ENCODE measurements at places on chromosomes 3 and 15. TPM values are rescaled to one million over a fixed set of nuclear protein-coding genes. Genes with fewer than 3 reads are reported as not detected.
A peak's percentile ranks its signal among the peaks of the same experiment; 100 is the strongest.

- DNase-seq: no peak
- H3K4me1 ChIP-seq: no peaks in the 10 kb centered on the region
- H3K4me3 ChIP-seq: no peak overlapping the region
- H3K27me3 ChIP-seq: peaks cover 2% of the 10 kb centered on the region
Observed at GRCh38 chr3:131396170-131396569, 14.6 kb downstream of the NUDT16 start.

Gene SLC9C1
- not detected for total RNA-seq

- DNase-seq: no peak
- H3K27ac ChIP-seq: no peak overlapping the region
- H3K4me3 ChIP-seq: no peak overlapping the region
- peaks cover 4% of the 10 kb centered on the region for H3K36me3 ChIP-seq
Observed at GRCh38 chr15:85002517-85002916, 20.9 kb downstream of the PDE8A start.

DNA sequence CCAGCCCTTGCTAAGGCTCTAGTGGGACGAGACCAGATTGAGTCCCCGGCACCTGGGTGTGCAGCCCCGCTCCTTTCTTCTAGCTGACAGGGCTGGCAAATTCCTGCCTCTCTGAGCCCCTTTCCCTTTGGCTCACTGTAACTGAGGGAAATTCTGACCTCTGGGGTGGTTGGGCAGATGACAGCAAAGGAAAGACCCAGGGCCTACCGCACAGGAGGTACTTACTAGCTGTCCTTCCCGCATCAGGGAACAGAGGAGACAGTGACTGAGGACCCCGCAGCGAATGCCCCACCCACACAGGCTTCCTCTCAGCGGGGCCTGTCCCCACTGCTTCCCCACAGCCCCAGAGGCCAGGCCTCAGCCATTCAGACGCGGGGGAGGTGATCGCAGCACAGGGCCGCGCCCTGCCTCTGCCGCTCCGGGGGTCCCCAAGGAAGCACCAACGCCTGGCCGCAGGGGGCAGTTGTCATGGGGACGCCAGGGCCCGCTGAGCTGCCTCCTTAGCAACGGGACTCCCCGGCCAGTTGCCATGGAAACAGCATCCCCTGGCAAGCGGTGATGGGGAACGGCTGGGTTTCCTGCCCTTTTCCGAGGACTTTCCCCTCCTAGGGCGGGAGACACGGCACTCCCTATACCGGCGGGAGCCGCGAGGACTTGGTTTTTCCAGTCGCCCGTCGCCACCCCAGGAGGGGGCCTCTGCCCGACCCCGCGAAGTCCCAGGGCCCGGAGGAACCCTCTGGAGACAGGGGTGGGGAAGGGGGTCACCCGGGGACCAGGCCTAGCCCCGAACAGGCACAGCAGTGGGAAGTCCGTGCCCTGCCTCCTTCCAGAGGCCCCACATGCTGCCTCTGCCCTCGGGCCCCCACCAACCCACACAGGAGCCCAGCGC, 50.1 kb downstream of the HCN4 start:
- H3K4me3 ChIP-seq: no peak overlapping the region
- H3K4me1 ChIP-seq: peaks cover 3% of the 10 kb centered on the region
- DNase-seq: no peak
- no peak overlapping the region for H3K27ac ChIP-seq

- H3K27me3 ChIP-seq: peaks cover 13% of the 10 kb centered on the region
- no peak overlapping the region for H3K27ac ChIP-seq
- DNase-seq: no peak
- no peaks in the 10 kb centered on the region for H3K36me3 ChIP-seq
- no peak overlapping the region for H3K4me3 ChIP-seq
Observed at GRCh38 chr15:68982976-68983563, 31.4 kb upstream of the NOX5 start.

- H3K27me3 ChIP-seq: peaks cover 18% of the 10 kb centered on the region
- H3K4me3 ChIP-seq: no peak overlapping the region
- no peak overlapping the region for H3K27ac ChIP-seq
- H3K4me1 ChIP-seq: peaks cover 3% of the 10 kb centered on the region
- no peak for DNase-seq
Observed at GRCh38 chr3:133849346-133849745, 43.7 kb downstream of the SRPRB start.

DNA sequence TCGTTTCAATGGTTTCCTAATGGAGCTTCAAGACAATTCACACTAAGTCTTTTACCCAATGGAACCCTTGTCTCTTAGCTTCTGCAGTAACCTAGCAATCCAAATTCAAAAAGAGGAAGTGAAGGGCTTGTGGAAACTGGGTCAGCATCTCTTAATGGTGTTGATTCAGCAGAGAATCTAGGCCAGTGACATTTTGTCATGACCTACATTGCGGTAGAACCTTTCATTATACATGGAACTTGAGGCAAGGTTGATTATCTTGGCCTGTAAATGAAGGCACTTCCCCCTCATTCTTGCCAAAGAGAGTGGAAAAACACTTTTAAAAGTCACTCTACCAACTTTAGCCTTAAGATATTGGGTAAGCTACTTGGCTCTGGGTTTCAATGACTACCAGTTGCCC, 42.8 kb downstream of the C2CD4B start:
- no peak overlapping the region for H3K27ac ChIP-seq
- H3K36me3 ChIP-seq: peaks cover 3% of the 10 kb centered on the region
- H3K27me3 ChIP-seq: no peaks in the 10 kb centered on the region
- no peak overlapping the region for H3K4me3 ChIP-seq
- peaks cover 31% of the 10 kb centered on the region for H3K4me1 ChIP-seq

- peak overlapping the region; percentile 81 for H3K27ac ChIP-seq
- peaks cover 49% of the 10 kb centered on the region for H3K4me1 ChIP-seq
- peak overlapping the region; percentile 72 for H3K4me3 ChIP-seq
- DNase-seq: no peak
Observed at GRCh38 chr15:91422797-91423196, 322.7 kb downstream of the SV2B start.

DNA sequence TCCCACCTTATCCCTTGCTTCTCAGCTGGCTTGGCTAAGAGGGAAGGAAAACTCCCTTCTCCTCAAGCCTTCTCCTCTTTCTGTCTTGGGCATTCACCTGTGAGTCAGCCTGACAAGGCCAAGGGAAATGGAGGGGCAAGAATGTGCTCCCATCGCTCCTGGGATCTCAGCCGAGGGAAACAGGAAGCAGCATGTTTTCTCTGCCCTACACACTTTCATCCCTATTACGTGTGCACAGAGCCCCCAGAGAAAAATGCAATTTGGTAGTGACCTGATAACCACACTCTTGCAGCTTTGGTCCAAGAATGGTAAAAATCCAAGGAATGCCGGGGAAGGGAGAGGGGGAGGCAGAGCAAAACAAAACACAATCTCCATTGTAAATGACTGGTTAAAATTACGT, 32.9 kb upstream of the MTMR10 start:
- no peak overlapping the region for H3K27ac ChIP-seq
- no peak for DNase-seq
- peaks cover 4% of the 10 kb centered on the region for H3K36me3 ChIP-seq
- peaks cover 7% of the 10 kb centered on the region for H3K4me1 ChIP-seq

DNA sequence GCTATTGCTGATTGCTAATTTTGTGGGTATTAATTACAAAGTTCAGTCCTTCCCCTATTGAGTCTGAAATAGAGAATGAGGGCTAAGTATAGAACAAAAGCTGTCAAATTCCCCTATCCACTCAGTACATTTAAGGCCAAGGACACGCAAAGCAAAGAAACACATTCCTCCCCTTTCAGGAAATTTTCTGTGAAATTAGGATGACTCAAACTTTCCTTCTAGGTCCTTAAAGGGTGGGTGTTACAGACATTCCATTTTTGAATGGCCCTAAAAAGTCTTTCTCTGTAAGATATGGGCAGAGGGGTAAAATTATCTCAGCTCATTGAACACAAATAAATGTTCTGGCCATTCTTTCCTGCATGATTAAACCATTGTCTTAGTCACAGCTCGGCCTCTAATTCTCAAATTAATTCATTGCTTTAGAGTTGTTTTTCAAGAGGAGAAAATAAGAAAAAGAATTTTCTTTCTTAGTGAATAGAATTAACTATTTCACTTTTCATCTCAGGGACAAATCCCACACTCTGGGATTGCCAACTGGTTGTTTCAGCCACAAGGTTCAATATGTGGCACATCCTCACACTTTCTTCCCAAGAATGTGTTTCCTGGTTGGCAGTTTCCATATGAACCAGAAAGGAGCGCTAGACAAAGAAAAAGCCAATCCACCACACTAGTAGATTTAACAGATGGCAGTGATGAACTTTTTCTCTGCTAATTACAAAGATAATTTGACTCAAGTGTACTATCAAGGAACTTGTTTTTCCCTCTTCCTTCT, 424.1 kb downstream of the ZNF385D start:
- H3K27me3 ChIP-seq: no peaks in the 10 kb centered on the region
- no peaks in the 10 kb centered on the region for H3K36me3 ChIP-seq
- H3K4me3 ChIP-seq: no peak overlapping the region
- DNase-seq: no peak
- no peak overlapping the region for H3K27ac ChIP-seq
- H3K4me1 ChIP-seq: peaks cover 1% of the 10 kb centered on the region

DNA sequence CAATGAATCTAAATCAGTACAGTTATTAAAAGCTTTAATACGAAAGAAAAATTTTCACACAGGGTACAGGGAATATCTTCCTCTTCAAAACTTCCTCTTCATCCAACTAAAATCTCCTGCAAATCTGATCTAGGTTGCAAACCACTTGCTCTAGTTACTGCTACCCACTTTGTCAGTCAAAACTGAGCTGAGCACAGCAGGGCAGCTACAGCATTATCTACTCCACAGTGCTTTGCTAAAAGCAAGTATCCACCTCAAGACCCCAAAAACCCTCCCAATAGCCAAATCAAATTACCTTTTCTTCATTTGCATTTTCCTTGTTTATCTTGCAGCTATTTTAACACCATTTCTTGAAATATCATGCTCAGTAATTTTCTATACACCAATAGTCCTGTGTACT, 14.7 kb downstream of the ZNF280D start:
- DNase-seq: no peak
- peaks cover 21% of the 10 kb centered on the region for H3K36me3 ChIP-seq
- H3K4me1 ChIP-seq: peaks cover 6% of the 10 kb centered on the region
- no peaks in the 10 kb centered on the region for H3K27me3 ChIP-seq
- no peak overlapping the region for H3K27ac ChIP-seq

- no peak overlapping the region for H3K4me3 ChIP-seq
- H3K4me1 ChIP-seq: no peaks in the 10 kb centered on the region
- H3K36me3 ChIP-seq: no peaks in the 10 kb centered on the region
Observed at GRCh38 chr3:64088408-64089205, 65.3 kb upstream of the PSMD6 start.

DNA sequence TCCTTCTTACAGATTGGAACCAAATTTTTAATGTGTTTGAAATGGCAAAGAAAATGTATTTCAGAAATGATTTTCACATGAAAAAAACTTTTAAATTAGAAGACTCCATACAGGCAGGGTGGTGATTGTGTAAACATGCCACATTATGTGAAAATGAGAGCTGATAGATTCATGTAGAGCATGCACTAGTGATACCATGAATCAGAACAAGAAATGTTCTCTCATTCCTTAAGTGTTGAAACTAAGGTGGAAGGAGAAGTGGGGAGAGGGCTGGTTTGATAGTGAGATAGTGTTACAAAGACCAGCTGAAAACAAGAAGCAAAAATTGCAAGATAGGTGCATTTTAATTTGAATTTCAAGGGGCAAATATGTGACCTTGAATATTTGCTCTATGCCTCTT, 100.3 kb downstream of the CCNL1 start:
- no peaks in the 10 kb centered on the region for H3K36me3 ChIP-seq
- no peak overlapping the region for H3K4me3 ChIP-seq
- H3K4me1 ChIP-seq: no peaks in the 10 kb centered on the region
- no peak overlapping the region for H3K27ac ChIP-seq

DNA sequence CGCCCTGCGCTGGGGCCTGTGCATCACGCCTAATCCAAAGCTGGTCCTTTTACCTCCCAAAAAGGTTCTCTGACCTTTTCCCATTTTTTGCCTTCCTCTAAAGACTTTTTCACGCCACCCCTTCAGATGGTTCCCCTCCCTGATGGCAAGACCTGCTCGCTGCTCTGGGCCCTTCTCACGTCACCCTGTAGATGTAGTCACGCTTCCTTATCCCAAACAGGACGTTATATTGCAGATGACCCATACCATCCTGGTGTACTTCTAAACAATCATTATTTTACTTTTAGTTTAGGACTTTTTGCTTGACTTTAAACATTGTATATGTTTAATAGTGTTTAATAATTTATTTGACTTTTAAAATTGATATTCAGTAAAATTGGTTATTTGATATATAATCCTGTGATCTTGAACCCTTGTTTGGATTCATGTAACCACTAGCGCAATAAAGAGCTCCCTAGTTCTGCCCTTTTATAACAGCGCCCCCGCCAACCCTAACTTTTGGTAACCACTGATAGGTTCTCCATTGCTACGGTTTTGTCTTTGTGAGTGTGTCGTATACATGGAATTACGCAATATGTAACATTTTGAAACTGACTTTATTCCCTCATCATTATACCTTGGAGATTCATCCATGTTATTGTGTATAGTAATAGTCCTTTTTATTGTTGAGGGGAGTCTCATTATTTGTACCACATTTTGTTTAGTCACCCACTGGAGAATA, 159.0 kb upstream of the CHRNA7 start:
- H3K4me1 ChIP-seq: peaks cover 4% of the 10 kb centered on the region
- DNase-seq: no peak
- peaks cover 34% of the 10 kb centered on the region for H3K27me3 ChIP-seq
- H3K4me3 ChIP-seq: peak overlapping the region; percentile 89
- H3K36me3 ChIP-seq: no peaks in the 10 kb centered on the region

- H3K4me3 ChIP-seq: no peak overlapping the region
- no peaks in the 10 kb centered on the region for H3K27me3 ChIP-seq
- no peak overlapping the region for H3K27ac ChIP-seq
- no peaks in the 10 kb centered on the region for H3K36me3 ChIP-seq
Observed at GRCh38 chr3:79636372-79636771, 131.4 kb downstream of the ROBO1 start.

Gene ARNT2
- total RNA-seq: not detected

DNA sequence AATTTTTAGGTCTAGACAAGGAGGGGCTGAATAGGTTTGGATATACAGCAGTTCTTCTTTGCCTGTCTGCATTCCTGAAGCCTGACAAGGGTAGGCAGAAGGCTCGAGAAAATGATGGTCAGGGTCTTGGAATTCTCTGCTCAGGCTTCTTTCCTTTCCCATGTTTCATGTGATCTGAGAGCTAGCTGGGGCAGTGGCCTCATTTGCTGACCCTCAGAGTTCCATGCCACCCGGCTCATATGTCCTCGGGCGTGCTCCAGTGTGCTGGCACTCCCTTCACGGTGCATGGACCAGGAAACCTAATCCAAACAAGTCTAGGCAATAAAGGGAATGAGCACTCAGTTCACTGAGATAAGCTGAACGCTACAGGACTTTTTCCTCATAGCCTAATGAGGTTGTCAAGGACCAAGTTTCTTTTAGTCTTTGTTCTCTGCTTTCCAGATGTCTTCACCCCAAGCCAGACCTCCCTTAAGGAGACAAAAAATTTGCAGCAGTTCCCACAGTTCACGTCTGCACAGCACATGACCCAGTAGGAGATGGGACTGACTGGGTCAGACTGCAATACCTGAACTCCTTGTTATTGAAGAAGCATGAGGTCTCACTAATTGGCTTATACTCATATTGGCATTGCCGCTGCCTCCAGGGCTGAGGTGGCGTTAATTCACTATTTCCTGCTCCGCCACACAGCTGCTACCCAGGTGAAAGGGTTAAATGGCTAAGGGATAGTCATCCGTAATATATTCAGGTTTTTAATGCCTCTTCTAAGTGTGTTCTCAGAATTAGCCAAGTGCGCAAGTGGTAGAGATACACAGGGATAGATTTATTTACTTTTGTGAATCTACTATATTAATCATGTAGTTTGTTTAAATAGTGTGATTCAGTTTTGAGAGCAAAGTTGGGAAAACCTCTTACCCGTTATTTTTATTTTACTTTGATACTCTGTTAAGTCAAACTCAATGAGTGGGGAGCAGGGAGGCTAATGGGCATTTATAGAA, 15.3 kb upstream of the RTP4 start:
- no peaks in the 10 kb centered on the region for H3K36me3 ChIP-seq
- H3K4me3 ChIP-seq: no peak overlapping the region
- H3K4me1 ChIP-seq: no peaks in the 10 kb centered on the region
- DNase-seq: no peak
- no peak overlapping the region for H3K27ac ChIP-seq
- H3K27me3 ChIP-seq: peaks cover 8% of the 10 kb centered on the region

Gene MAP2K5
- total RNA-seq: 25.8 TPM

All from activated naive CD8-positive, alpha-beta T cell treated with anti-CD3 and anti-CD28 coated beads, Interleukin-2, amount 10 ng/mL, durations not matched to agents 7 days and 5 days (primary cell).